Stimulated activated CD4-positive, alpha-beta T cell treated with anti-CD3 and anti-CD28 coated beads, Interleukin-15, amount 100 ng/mL, for 24 hours (primary cell): ENCODE measurements at places on chromosomes 6 and 20.

- DNase-seq: peak; percentile 50
Observed at GRCh38 chr6:73394577-73395354, at the start of gene DDX43. DDX43 (plus strand) TSS chr6:73394828; CDS start chr6:73394906, 78 bp downstream.

GRCh38 chr6:100370265-100370664 lies 94.5 kb downstream of the SIM1 start:
- no peak for DNase-seq

- no peak for DNase-seq
Observed at GRCh38 chr6:108102965-108103364, 28.4 kb upstream of the OSTM1 start.

DNA sequence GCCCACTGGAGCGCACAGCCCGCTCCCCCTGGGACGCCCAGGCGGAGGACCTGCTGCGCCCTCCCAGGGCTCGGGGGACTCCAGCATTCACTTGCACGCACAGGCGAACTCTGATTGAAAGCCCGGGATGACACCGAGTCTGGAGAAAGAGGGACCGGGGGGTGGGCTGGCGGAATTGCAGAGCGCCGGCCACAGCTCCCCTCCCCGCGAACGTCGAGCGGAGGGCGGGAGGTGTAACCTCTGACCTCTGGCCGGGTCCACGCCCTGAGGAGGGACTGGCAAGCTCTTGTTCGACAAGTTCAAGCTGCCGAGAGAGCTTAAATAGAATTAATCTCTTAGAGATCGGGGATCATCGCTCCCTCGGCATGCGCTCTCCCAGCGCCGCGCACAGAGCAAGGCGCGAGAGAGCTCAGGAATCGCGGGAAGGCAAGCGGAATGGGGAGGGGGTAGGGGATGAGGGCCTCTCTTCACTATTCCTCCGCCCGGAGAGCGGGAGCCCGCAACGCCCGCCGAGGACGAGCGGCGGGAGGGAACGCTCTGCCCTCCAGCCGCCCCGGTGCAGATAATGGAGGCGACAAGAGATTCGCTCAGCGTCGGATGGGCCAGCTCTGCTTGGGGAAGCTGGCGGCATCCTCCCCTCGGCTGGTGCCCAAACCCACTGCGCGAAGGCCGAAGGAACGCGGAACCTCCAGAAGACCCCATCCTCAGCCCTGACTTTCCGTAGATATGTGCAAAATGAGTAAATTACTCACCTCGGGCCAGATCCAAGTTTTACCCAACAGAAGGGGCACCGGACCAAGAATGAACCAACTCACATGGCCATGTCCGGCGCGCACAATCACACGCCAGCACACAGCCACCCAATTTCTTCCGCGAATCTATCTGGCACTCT lies 761 bp upstream of the NR2E1 start:
- peak; percentile 5 for DNase-seq

GRCh38 chr6:117034971-117035370 lies 157.9 kb downstream of the RFX6 start:
- no peak for DNase-seq

DNA sequence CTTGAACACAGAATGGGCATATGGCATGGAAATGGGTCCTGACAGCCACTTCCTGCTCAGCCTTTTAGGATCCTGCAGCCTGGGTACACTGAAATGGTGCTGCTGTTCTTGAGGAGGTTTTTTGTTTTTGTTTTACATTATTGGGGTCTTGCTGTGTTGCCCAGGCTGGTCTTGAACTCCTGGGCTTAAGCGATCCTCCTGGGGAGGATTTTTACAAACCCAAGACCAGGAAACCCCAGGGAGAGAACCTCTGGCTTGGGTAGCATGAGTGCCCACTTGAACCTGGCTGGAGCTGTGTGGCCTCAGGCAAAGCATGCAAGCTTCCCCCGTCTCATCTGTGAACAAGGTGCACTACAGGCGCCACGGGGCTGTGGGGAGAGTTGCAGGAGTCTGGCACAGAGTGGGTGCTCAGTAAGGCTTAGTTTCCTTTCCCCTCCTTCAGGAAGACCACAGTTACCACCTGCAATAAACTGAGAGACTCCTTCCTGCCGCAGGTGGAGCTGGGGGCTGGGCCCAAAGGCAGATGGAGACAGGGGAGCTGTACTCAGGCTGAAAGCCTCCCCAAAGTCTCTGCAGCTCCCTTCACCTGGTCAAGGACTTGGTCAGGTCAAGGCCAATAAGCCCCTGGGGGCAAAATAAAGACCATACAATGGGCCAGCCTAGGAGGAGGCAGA lies 1.8 kb downstream of the SLA2 start:
- peak; percentile 78 for DNase-seq

DNA sequence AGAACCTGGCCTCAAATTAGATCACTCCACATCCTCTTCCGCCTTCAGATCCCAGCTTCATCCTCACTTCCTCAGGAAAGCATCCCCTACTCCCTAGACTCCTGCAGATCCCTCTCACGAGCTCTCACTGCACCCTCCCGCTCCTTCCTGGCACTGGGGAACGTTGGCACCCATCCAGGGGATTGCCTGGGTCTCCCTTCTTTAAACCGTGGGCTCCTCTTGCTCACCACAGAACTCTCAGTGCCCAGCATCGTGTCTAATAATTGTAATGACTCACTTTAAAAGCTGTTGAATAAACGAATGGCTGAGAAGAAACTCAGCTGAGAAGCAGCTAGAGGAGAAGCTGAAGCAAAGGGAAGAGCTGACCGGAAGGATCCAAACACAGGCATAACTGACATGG lies 20.4 kb downstream of the ZC3H12D start:
- DNase-seq: no peak

DNA sequence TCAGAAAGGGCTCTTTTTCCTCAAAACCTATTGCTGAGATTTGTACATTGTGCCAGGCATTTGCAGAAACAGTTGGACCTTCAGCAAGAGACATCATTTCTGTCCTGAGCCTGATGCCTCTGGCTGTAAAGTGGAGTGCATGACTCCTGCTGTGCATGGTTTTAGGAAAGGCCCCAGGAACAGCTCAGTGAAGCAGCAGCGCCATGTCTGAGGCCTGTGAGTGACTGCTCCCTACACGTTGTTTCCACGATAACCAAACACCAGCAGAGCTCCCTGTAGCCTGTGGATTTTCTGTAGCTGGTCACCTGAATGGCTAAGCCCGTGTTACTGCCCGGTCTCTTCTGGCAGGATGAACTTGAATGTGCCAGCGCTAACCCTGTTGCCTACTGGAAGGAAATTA lies 232.5 kb downstream of the TFAP2C start:
- DNase-seq: no peak

DNA sequence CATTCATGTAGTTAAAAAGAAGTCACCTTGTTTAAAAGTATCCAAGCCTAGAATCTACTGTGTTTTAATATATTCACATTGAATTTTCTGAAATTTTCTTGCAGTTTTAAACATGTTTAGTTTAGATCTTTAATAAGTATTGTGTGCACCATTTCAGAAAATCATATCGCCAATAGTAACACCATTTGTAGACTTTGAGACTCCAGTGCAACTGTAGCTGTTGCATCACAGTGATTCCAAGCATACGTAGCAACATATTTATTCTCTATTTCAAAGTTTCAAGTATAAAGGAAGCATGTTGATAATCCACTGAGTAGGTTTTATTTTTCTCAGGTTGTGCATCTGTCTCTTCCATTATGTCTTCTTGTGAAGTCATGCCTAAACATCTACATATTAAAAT lies 46.4 kb downstream of the HMGN3 start:
- no peak for DNase-seq

- no peak for DNase-seq
Observed at GRCh38 chr20:49966861-49967260, 15.9 kb upstream of the SNAI1 start.

GRCh38 chr20:45363611-45364492 lies 896 bp downstream of the SYS1 start:
- no peak for DNase-seq

- DNase-seq: no peak
Observed at GRCh38 chr6:53066874-53067706, 1.9 kb downstream of the FBXO9 start.

DNA sequence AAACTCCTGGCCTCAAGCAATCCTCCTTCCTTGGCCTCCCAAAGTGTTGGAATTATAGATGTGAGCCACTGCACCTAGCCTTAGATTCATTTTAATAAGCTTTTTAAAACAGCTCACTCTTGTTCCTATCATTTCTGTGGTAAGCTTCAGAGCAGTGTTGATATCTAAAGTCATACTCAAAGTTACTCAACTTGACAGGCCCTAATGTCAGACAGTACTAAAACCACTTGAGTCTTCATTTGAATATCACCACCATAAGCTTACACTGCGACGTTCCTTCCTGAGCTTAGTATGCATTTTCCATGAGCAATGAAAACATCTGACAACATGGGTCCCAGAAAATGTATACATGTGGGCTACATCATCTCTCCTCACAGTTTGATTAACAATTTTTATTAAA lies 6.0 kb downstream of the FUCA2 start:
- no peak for DNase-seq

- no peak for DNase-seq
Observed at GRCh38 chr20:20553541-20553940, 158.9 kb downstream of the RALGAPA2 start.

DNA sequence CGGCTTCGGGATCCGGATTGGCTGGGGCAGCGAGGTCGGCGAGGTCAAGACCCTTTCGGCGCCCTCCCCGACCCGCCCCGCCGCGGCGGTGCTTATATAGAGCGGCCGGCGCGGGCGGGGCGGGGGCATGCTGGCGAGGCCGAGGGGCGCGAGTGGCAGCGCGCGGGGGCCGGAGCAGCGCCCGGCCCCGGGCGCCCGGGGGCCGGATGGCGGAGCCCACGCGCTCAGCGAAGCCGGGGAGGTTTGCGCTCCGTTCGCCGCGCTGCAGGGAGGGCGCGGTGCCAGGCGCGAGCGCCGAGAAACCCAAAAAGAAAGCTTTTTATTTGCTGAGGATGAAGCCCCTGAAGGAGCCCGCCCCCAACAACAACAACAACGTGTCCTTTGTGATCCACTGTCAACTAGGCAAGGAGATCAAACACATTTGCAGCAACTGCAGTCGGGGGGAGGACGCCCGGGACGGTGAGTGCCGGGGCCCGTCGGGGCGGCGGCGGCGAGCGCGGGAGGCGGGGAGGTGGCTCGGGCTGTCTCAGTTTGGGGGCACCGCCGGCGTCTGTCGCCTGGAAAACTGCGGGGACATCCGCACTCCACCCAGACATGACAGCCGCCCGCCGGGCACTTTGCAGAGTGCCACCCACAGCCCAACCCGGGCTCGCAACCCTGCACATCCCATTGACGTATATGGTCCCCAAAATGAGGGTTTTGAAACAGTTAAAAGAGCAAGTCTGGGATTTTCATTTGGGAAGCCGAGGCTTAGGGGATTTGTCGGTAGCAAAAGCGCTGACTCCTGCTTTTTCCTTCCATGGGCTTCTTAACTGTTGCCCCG lies 297.3 kb downstream of the PHACTR1 start:
- DNase-seq: peak; percentile 3

- DNase-seq: no peak
Observed at GRCh38 chr6:120096696-120097260, 747.2 kb upstream of the MAN1A1 start.

DNA sequence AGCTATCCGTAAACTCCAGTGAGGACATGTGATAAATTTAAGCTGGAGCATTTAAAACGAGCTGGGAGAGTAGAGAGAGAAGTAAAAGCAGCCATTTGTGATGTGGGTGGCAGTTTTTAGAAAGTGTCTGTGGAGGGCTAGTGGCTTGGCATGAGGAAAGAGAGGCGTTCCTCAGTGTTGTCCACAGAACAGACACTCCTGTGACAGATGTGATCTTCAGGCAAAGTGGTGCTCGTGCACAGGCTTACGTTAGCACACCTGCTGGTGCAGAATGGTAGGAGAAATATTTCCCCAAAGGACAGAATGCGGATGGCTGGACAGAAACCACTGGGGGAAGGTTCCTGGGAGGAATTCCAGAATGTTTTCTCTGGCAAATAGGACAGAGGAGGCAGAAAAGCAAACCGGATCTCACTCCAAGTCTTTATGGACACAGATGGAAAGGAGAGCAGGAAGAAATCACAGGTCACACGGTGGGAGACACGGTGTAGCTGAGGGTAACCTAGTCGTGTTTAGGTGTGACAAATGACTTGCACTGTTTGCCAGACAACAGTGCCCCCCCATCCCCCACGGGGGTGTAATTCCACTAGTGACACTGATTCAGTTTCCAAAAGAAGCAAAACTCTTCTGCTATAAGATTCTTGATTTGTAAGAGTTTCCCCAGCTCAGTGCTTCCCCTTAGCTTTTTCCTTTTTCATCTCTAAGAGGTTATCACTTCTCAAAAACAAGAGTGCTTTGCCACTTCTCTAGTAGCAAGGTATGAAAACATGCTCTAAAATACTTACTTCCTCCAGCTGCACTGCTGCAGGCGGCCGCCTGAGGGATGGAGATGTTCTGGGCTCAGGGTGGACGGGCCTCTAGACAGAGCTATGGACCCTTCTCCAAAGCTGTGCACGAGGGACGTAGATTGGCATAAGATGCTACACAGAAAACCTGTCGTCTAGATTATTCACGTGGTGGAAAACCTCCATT lies 293.2 kb downstream of the QKI start:
- no peak for DNase-seq

GRCh38 chr20:19993958-19994669 lies 23.0 kb upstream of the NAA20 start:
- no peak for DNase-seq

- no peak for DNase-seq
Observed at GRCh38 chr6:13664703-13665352, 46.8 kb downstream of the RANBP9 start.

DNA sequence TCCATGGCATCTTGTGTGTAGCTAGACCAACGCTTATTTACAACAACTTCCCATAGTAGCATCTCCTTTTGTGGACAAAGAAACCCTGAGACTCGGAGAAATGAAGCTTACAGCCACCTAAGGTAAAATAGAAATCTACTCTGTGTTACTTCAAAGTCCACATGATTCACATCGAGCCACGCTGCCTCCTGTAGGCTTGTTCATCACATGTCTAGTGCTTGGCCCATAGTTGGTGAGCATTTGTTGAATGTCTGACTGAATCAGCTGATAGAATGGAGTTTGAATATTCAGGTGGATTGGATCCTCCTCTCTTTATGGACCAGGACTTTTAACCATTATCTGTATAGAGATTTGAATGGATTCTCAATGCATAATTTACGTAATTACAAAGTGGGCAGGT lies 130.7 kb downstream of the CCDC170 start:
- DNase-seq: no peak

GRCh38 chr6:132650429-132650828 lies 8.6 kb downstream of the TAAR1 start:
- no peak for DNase-seq

DNA sequence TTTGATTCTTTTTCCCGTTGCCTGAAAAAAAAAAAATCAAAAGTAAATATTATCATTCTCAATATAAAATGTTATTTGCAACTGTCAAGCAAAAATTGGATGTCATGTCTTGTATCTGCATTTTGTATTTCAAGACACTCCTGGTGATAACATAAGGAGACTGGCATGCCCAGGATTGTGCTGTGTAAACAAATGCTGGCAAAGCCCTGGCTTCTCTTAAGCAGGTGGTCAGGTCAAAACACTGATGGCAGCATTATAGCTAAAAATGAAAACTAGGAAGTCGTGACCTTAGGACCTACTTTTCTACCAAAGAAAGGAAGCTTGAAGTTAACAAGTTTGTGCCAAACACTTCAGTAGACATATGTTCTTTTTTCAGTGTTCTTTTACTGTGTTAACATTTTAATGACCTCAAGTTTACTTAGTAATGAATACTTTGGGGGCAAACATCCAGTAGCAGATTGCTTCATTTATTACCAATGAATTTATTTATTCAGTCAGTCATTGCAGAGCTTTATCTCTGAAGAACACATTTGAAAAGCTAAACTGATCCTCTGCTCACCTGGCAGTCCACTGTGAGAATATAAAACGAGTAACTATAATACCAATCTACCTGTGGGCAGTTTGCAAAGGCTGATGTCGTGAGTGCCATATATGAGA lies 243.1 kb upstream of the FLRT3 start:
- DNase-seq: no peak
